Uterine smooth muscle cell (primary cell): ENCODE measurements at places on chromosomes 16 and 17. TPM values are rescaled to one million over a fixed set of nuclear protein-coding genes. Genes with fewer than 3 reads are reported as not detected.

The CES1 gene
- total RNA-seq: 0.22 and 1.00 TPM in 2 replicates

The AANAT gene
- not detected in 2 replicates for total RNA-seq

The TBC1D3E gene
- 0.11 TPM in 1 of 2 replicates, not detected in the other for total RNA-seq

The UTS2R gene
- not detected in 2 replicates for total RNA-seq

The ADAMTS18 gene
- total RNA-seq: under 0.01 and 0.33 TPM in 2 replicates

The CACNA1G gene
- total RNA-seq: 0.11 and 0.12 TPM in 2 replicates

The ABCC3 gene
- 2.2 and 8.7 TPM in 2 replicates for total RNA-seq

The FOXC2 gene
- 1.2 and 1.8 TPM in 2 replicates for total RNA-seq

The MFAP4 gene
- total RNA-seq: 4.8 and 21.7 TPM in 2 replicates

The MAP2K4 gene
- total RNA-seq: 29.6 and 33.1 TPM in 2 replicates

The FOXN1 gene
- total RNA-seq: under 0.01 TPM in 1 of 2 replicates, not detected in the other

The WFDC1 gene
- 0.50 and 0.66 TPM in 2 replicates for total RNA-seq

The TLCD1 gene
- 2.0 and 3.8 TPM in 2 replicates for total RNA-seq

The HIGD1B gene
- not detected in 2 replicates for total RNA-seq

The ADAM11 gene
- 0.75 and 0.77 TPM in 2 replicates for total RNA-seq
